ENCODE measurements at places on chromosomes 6 and 20.
A peak's percentile ranks its signal among the peaks of the same experiment; 100 is the strongest.

GRCh38 chr20:57973886-57974285 is 254.6 kb downstream of the ANKRD60 start:
- DNase-seq, result no peak

DNA sequence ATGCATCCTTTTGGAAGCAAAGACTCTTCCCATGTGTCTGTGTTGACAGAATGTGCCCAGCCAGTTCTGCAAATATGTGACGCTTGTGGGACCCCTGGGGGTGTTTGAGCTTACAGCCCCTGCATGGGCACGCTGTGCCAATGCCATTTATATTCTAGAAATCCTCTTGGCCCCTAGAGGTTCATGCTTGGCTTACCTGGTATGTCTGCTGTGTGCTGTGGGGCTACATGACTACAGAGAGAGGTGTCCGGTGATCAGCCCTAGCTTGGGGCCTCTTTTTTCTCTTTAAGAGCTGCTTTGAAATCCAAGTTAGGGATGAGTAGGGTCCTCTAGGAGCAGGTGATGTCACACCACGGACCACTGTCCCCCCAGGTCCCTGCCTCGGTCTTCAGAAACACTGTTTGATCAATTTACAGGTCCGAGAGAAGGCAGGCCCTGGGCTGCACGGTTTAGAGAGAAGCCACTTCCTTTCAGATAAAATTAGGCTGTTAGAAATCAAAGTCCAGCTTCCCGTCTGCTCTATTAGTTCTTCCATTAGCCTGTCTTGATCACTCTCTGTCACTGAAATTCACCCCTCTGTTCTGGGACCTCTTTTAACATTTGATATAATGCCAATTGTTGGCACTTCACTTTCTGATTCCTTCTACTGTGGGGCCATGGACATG is 26.5 kb downstream of the BCAS4 start:
- DNase-seq, result no peak

DNA sequence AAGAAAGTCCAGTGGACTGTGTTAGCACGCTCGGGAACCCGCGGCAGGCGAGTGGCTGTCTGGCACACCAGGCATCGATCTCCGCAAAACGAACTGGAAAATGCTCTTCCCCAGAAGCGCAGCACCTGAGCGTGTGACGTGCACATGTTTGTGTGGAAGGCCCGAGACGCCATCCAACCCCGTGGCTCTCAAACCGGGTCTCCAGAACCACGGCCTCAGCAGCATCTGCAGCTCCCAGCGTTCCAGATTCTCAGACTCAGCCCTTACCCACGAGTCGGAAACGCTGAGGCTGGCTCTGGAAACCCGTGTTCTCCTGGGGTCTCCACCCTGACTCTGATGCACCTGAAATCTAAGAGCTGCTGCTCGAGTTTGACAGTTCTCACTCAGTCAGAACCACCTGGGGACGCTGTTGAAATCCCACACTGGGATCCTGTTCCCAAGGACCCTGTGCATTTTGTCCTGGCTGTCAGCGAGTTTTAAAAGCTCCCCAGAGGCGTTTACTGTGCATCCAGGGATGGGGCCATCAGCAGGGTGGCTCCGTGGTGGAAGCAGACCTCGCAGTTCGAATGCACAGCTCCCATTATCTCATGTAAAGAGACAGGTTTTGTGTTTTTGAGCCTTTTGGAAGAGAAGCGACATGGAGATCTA is 69.0 kb downstream of the DLL1 start:
- DNase-seq, result no peak

DNA sequence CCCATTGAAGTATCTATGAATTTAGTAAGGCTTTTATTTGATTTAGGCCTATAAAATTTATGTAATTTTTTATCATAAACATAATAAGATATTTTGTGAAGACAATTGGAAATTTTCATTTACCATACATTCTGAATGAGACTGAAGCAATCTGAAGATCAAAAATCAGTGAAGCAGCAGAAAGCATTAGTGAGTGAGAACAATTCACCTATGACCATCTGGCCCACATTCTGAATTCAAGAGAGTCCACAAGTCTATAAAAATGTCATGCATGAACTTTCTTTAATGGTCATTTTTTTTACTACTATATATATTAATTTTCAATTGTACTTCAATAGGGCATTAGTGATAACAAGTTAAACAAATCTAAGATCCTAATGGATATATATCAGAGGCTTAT is 1026.6 kb upstream of the MAP3K7 start:
- DNase-seq, result no peak

DNA sequence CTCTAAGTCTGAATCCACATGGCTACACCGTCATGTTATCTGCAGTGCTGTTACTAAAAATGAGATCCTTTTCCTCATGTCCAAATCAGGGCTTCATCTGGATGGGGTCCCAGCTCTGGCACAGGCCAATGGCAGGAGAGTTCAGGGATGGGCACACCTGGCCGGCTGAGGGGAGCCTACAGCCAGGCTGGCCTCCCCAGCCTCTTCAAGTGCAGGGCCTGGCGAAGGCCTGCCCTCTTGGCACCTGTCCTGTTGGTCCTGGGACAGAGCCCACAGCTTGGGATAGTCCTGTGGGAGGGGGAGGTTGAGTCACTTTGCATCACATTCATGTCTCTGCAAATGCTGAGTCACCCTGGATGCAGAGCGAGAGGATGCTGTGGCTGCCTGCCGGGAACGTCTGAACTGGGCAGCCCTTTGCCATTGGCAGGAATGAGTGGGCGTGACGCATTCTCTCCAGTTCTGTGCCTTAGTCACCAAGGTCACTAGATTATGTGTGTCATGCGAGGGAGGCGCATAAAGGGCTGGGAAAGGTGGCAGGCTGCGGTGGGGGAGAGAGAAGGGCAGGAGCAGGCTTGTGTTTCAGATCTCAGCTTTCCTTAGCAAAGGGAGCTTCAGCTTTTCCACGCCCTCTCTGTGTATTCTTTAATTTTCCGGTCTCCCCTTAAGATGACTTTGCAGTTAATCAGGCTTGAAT is 223.2 kb upstream of the ECI2 start:
- DNase-seq, result no peak

DNA sequence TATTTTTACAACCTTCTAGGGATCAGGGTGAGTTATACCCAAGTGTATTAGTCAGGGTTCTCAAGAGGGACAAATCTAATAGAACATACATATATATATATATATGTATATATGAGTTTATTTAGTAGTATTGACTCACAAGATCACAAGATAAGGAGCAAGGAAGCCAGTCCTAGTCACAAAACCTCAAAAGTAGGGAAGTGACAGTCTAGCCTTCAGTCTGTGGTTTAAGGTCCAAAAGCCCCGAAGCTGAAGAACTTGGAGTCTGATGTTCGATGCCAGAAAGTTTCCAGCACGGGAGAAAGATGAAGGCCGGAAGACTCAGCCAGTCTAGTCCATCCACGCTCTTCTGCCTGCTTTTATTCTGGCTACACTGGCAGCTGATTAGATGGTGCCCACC is 632.7 kb upstream of the AGPAT4 start:
- no peak for DNase-seq

GRCh38 chr6:138285800-138286199 is 67.5 kb upstream of the PBOV1 start:
- DNase-seq, result no peak

- DNase-seq, result no peak
These were observed 88.6 kb downstream of the SCP2D1 start for GRCh38 chr20:18901980-18902737.

- no peak for DNase-seq
These were observed 613.2 kb upstream of the FLRT3 start for GRCh38 chr20:14950633-14951032.

DNA sequence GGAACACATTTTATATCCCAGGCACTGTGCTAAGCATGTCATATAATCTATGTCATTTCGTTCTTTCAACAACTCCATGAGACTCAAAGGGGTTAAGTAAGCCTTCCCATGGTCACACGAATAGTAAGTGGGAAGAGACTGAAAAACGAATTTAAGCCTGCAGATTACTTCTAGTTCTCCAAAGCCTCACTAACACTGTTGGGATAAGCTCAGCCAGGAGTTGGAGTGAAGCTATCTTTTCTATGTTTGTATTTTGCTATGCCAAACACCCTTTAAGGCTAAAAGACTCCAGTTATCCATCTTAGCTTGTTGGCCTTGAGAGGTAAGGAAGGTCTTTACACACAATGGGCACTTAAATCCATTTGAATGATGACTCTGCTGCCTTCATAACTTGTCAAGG is 148.1 kb upstream of the UST start:
- DNase-seq, result no peak

DNA sequence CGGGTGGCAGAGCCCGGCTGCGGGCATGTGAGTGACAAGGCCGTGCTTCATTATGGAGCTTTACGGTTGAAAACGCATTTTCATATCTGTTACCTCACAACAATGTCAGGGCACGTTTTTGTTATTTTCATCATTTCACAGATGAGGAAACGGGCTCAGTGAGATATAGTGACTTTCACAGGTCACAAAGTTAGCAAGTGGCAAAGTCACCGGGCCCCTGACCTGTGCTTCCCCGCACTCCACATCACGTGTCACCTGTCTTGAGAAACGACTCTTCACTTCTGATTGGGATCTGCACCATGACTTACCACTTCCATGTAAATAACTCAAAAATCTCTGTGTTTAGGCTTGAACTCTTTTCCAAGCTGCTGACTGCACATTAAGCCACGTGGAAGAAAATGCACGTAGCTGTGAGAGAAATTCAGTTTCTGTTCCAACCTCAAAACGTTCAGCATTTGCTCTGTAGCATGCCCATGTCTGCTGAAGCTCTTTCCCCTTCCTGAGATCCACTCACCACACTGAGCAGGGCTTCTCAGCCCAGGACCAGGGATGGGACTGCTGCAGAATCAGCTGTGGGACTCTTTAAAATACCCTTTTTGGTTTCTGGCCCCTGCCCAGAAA is 107.2 kb downstream of the ARMC2 start:
- no peak for DNase-seq

GRCh38 chr6:24982231-24982630 is 46.5 kb upstream of the RIPOR2 start:
- no peak for DNase-seq

DNA sequence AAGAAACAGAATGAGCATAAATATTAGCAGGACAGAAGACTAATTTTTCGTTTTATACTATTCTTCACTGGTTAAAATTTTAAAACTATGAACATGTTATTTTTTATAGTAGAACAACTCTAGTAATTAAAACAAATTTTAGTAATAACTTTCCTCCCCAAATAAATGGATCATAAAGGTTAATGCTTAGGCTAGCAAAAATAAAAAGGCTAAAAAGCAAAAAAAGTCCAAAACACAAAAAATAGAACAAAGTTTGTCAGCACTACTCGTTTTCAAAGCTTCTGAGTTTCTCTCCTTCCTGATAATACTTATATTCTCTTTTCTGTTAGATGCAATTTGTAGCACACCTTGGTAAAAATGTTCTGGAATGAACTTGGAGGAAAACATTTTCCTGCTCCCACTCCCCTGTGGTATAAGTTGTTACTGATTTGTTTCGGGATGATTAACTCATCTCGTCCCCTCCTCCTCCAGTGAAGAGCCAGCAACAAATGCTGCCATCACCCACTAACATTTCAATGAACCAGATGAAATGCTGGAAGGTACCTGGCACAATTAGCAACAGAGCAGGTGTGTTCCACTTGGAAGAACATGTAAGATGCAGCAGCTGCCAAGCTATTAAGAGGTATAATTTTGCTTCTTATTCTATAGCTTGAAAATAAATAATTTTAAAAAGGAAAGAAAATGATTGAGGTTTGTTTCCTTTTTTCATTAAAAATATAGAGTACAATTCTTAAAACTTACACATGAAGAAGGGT is 130.5 kb downstream of the MYB start:
- no peak for DNase-seq

GRCh38 chr20:24966317-24967012 is 17.4 kb downstream of the CST7 start:
- peak; percentile 29 for DNase-seq

DNA sequence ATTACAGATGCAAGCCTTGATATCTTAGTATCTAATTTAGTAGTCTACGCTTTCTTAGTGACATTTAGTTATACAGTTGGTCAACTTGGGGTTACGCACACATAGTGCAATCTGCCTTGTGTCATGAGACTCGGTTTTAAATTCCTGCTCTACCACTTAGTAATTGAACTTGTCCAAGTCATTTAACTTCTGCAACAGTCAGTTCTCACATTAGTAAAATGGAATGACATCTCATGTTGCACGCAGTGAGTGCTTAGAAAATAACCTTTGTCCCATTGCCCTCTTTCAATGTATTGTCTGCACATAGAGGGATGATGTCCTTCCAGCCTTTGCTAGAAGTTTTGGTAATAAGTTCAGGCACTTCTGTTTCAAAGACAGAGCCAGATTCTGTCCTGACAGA is 48.6 kb downstream of the TMEM170B start:
- DNase-seq, result no peak

DNA sequence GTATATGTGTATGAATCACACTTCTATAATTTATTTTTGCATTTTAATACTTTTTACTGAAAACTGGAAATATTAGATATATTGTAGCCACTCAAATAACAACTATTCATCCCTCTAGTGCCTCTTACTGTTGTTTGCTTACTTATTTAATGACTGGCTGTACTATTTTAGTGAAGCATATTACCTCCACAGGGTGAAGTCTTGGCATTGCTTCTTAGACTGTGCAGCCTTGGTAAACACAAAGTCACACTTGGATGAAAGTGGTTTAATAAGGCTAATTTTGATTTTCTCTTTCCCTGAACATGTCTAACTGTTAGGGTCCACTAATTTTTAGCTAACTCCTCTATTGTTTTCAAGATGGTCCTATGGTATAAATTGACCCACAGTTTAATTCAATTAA is 1043.2 kb upstream of the ADGRB3 start:
- no peak for DNase-seq

- DNase-seq, result no peak
These were observed 51.7 kb upstream of the HINT3 start for GRCh38 chr6:125904871-125905270.

DNA sequence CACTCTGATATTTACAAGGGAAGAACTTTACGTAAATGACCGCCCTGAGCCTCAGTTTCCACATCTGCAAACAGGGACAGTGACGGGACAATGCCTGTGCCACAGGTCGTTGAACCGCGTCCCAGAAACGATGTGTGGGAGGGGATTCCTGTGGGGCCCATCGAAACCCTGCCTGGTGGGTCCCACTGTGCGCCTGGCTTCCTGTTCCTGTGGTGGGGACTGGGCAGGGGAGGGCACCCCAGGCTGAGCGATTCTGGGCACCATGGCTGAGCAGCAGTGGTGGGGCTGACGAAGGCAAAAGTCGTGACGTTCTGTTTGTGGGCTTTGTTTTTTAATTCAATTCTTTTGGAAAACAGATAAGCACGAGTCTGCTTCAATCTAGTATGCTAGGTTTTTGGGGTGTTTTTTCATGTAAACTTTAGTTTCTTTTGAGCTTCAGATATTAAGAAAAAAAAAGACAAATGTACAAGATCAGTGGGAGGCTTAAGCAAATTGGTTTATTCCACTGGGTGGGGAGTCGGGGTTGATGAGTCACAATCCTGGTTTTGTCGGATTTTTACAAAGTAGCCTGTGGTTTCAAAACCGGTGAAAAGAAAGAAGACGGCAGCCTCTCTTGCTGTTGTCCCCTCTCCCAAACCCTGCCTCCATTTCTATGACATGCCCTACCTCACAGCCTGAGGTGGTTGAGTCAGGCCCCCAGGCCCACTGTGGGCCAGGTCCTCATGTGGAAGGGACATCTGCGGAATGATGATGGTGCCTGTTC is 40.4 kb downstream of the GNAS-AS1 start:
- no peak for DNase-seq

Measured in CD8-positive, alpha-beta memory T cell (primary cell).